GM23338 (cell line): ENCODE measurements at places on chromosomes 2 and 18. TPM values are rescaled to one million over a fixed set of nuclear protein-coding genes. Genes with fewer than 3 reads are reported as not detected.

Gene METAP1D
- polyA plus RNA-seq = 11.9 and 12.8 TPM in 2 replicates

Gene PMAIP1
- polyA plus RNA-seq = 274 and 296 TPM in 2 replicates

Gene LRRTM4
- 4.2 and 4.5 TPM in 2 replicates for polyA plus RNA-seq

Gene METTL8
- 48.6 and 64.3 TPM in 2 replicates for polyA plus RNA-seq

Gene SRD5A2
- 0.05 TPM in 1 of 2 replicates, not detected in the other for polyA plus RNA-seq

Gene RDH14
- 40.6 and 41.7 TPM in 2 replicates for polyA plus RNA-seq

Gene CD8A
- polyA plus RNA-seq = 0.12 and 0.19 TPM in 2 replicates

Gene BOLL
- polyA plus RNA-seq = 1.1 and 2.0 TPM in 2 replicates

Gene CNGA3
- polyA plus RNA-seq = not detected in 2 replicates

Gene PRSS56
- polyA plus RNA-seq = 0.27 TPM in 1 of 2 replicates, not detected in the other

Gene TEX44
- not detected in 2 replicates for polyA plus RNA-seq

Gene TRIM54
- polyA plus RNA-seq = 1.6 and 3.4 TPM in 2 replicates

Gene POTEI
- 0.24 and 0.30 TPM in 2 replicates for polyA plus RNA-seq

Gene C2orf66
- not detected in 2 replicates for polyA plus RNA-seq

Gene VWC2L
- polyA plus RNA-seq = not detected in 2 replicates

Gene ASB18
- not detected in 2 replicates for polyA plus RNA-seq

Gene IL18R1
- 0.39 TPM in 1 of 2 replicates, not detected in the other for polyA plus RNA-seq

Gene DAW1
- 0.71 and 0.87 TPM in 2 replicates for polyA plus RNA-seq

Gene GPR35
- polyA plus RNA-seq = 0.21 TPM in 1 of 2 replicates, not detected in the other

Gene GREB1
- polyA plus RNA-seq = 12.0 and 12.2 TPM in 2 replicates

Gene ALLC
- not detected in 2 replicates for polyA plus RNA-seq

Gene SH3BP4
- 15.1 and 15.6 TPM in 2 replicates for polyA plus RNA-seq

Gene CMPK2
- polyA plus RNA-seq = 0.13 and 0.35 TPM in 2 replicates

Gene ABCG8
- polyA plus RNA-seq = 0.03 and 0.19 TPM in 2 replicates

Gene SERPINB4
- polyA plus RNA-seq = 1.5 and 2.3 TPM in 2 replicates

Gene CD8B2
- polyA plus RNA-seq = 0.06 TPM in 1 of 2 replicates, not detected in the other

Gene AFF3
- 0.73 and 1.5 TPM in 2 replicates for polyA plus RNA-seq
